Activated CD4-positive, alpha-beta T cell treated with anti-CD3 and anti-CD28 coated beads, Interleukin-2, amount 50 U/mL, for 4 hours (primary cell): ENCODE measurements at places on chromosomes 2 and 18.

DNA sequence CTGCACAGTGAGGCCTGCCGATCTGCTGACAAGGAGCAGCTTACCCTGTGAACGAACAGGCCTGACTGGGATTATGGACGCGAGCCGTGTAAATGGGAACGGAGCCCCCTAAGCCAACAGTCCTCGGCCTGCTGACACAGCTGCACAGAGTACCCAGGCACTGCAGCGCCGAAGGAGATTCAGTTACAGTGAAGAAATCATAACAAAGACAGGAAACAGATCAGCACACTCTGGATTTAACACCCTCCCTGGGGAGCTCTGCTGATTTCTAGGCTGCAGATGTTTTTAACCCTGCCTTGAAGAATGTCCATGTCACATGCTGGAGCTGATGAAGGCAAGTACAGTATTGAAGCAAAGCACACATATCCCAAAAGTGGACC is 43.4 kb downstream of the COLEC12 start:
- DNase-seq: no peak

DNA sequence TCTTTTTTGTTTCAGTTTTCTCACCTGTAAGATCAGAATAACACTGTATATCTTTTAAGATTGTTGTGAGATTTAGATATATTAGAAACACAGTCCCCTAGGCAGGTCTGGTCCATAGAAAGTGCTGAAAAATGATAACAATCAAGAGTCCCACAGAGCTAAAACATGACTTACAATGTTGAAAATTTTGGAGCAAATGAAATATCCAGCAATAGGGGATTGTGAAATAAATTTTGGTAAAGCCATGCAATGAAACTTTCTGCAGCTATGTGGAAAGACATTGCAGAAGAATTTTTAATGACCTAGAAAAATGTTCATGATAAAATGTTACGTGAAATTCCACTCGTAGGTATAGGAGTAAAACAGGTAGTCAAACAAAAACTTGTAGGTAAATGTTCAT is 127.6 kb upstream of the SERPINE2 start:
- no peak for DNase-seq

DNA sequence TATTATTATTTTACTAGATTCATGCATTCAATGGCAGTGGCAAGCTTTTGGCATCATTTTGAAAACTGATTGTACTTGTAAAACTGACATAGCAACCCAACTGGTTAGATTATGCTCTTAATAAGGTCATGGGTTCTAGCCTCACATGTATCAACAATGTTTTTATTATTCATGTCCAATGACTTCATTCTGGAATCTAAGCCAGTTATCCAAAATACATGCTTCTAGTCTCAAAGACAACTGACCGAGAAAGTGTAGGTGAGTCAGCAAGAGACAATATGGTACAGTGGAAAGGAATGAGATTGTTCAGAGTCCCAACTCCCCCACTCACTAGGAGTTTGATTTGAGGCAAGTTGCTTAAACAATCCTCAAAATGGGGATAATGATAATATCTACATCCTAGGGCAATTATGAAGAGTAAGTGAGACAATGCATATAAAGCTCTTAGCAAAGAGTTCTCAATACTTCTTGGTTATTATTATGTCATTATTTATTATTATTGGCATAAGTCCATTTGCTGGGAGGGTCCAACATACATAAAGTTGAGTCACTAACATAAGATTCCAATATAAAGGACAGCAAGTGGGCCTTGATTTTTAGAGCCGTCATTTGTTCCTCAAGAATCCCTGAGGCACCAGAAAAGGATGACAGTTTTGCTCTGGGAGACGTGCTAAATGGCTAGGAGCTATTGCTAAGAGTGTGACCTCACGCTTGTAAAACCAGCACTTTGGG is 99.4 kb downstream of the NEB start:
- no peak for DNase-seq

GRCh38 chr2:48180557-48180956 is 274.3 kb upstream of the FBXO11 start:
- DNase-seq: no peak

- DNase-seq: no peak
Observed at GRCh38 chr2:53884883-53885282, 25.1 kb upstream of the GPR75 start.

DNA sequence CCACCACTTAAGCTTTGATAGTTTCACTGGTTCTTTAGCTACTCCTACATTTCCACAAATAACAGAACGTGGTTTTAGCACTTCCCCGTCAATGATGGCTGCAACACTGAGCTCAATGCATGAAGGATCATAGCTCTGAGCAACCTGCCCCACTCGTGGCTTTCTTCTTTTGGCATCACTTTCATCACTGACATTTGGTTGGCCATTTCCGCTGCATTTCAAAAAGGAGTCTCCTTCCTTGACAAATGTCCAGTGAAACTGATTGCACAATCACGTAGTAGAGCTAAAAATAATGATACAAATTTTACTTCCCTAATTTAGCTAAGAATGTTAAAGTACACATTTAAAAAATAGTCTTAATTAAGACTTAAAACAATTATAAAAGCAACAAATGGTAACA is 205.2 kb upstream of the HDAC4 start:
- DNase-seq: no peak

DNA sequence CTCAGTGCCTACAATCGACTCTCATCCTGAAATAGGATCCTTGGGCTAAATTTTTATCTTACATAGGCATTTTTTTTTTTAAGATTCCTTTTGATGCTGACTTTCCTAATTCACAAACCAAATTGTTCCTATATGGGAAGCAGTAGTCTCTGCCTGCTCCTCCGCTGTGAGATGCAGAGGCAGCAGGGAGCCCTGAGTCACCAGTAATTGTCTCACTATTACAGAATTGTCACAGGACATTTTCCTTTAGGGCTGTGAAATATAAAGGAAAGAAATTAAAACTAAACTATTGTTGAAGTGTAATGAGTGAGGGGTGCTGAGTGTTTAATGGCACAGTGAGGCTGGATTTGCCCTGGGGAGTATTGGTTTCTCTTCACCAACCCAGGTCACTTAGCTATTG is 63.8 kb downstream of the MYO3B start:
- DNase-seq: no peak

DNA sequence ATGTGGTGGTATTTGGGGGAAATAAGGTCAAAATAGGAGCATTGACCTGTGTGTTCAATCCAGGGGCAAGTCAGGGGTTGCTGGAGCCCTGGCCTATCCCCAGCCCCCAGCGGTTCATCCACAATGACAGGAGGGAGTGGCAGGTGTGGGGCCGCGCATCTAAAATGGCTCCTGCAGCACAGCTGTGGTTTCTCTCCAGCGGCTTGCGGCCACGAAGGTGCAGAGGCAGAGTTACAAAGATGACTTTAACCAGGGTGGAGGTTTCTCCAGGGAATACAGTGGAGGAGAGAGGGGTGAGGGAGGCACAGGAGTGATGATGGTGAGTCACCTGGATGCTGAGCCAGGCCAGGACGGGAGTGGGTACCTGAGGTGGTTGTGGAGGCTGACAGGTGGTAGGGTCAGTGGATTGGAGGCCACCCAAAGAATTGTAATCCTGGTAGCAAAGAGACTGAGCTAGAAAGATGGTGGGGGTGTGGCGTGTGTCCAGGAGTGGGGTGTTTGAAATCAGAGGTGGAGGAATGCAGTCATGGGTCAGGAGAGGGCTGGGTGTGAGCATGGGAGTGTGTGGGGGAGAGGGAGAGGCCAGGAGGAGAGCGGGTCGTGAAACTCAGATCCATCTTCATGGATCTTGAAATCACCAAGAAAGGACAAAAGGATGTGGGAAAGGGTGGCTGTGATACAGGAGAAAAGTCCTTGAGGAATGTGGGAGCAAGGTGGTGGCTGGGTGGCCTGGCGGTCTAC is 83.2 kb downstream of the CTIF start:
- no peak for DNase-seq

DNA sequence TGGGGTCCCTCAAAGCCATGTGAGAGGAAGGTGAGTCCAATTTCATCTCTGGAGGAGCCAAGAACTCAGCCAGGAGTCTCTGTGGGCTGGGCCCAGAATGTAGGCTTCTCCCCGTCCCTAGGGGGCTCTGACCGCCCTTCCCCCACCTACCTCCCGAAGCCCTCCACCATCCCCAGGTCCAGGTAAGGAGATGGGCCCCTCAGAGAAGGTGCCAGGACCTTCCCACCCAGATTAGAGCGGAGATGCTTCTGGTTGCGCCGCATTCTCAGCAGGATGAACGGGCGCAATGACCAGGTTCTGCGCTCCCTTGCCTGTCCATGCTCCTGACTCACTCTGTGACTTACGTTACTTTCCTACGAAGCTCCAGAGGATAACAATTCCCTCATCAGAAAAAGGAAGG is 23.0 kb downstream of the ST8SIA5 start:
- DNase-seq: no peak

DNA sequence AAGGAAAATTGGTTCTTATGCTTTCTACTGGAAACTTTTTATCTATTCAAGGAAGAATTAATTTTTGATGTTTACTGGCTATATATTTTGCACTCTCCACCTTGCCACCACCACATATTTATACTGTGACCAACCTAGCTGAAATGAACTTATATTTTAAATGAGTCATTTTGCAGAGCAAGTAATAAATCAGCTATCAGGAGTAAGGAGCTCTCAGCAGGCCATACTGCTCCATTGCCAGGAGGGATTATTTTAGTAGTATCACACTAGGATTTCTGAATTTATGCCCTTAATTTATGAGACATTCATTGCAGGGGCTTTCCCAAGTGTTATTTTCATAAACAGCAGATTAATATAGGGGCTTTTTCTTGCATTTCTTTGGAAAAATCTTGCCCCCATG is 125.8 kb upstream of the CYP1B1 start:
- no peak for DNase-seq
